Tibial nerve (tissue), 4 donors: ENCODE measurements at places on chromosomes 6 and 20. TPM values are rescaled to one million over a fixed set of nuclear protein-coding genes. Genes with fewer than 3 reads are reported as not detected.

DNA sequence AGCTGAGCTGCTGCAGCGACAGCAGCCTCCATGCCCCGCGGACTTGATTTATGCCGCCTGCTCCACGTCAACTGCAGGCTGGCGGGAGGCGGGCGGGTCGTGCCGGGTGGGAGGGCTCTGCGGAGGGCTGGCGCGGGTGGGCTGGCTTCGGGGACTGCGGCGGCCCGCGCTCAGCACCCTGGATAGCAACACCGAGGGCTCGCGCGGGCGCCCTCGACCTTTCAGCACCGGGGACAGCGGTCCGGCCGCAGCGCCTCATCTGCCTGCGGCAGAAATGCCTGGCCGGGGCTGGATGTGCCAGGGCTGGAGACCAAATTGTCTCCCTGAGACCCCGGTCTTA lies 792 bp downstream of the SNAP25 start:
- no peak overlapping the region for H3K4me3 ChIP-seq

GRCh38 chr20:1983301-1983700 lies 10.6 kb downstream of the PDYN start:
- no peaks in the 10 kb centered on the region for H3K27me3 ChIP-seq
- H3K4me3 ChIP-seq, result no peak overlapping the region
- no peaks in the 10 kb centered on the region for H3K4me1 ChIP-seq
- DNase-seq, result no peak
- H3K27ac ChIP-seq, result no peak overlapping the region

DNA sequence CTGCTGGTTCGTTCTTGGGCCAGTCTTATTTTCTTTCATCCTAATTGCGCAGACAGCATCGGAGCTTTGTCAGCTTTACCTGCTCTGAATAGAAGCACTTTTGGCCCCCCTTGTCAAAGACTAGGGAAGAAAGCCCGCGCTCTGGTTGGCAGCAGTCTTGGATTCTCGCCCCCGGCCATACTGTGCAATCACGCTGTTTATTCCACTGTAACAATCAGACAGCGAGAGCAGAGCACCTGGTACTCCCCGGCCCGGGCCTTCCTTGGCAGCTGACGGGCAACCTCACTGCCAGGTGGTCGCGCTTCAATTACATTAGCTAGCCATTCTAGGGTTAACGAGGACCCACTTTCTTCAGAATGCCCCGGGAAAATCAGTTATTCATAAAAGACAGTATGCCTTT lies 72.6 kb downstream of the INSM1 start:
- no peak for DNase-seq
- no peaks in the 10 kb centered on the region for H3K36me3 ChIP-seq
- H3K4me3 ChIP-seq, result no peak overlapping the region
- no peaks in the 10 kb centered on the region for H3K27me3 ChIP-seq

GRCh38 chr6:30463242-30463641 lies 26.1 kb upstream of the HLA-E start:
- H3K36me3 ChIP-seq, result no peaks in the 10 kb centered on the region
- no peaks in the 10 kb centered on the region for H3K4me1 ChIP-seq
- no peak for DNase-seq
- peaks cover 6% of the 10 kb centered on the region for H3K27me3 ChIP-seq
- H3K27ac ChIP-seq, result no peak overlapping the region
- no peak overlapping the region for H3K4me3 ChIP-seq

GRCh38 chr6:157498817-157499216 lies 117.8 kb downstream of the ZDHHC14 start:
- H3K4me1 ChIP-seq, result peaks cover 4% of the 10 kb centered on the region
- DNase-seq, result no peak
- no peak overlapping the region for H3K27ac ChIP-seq
- H3K27me3 ChIP-seq, result no peaks in the 10 kb centered on the region
- no peaks in the 10 kb centered on the region for H3K36me3 ChIP-seq

GRCh38 chr6:109446541-109446940 lies 6.0 kb downstream of the SMPD2 start:
- DNase-seq, result no peak
- no peak overlapping the region for H3K27ac ChIP-seq
- peaks cover 5% of the 10 kb centered on the region for H3K4me1 ChIP-seq
- H3K27me3 ChIP-seq, result no peaks in the 10 kb centered on the region
- H3K36me3 ChIP-seq, result peaks cover 87% of the 10 kb centered on the region
- H3K4me3 ChIP-seq, result no peak overlapping the region

DNA sequence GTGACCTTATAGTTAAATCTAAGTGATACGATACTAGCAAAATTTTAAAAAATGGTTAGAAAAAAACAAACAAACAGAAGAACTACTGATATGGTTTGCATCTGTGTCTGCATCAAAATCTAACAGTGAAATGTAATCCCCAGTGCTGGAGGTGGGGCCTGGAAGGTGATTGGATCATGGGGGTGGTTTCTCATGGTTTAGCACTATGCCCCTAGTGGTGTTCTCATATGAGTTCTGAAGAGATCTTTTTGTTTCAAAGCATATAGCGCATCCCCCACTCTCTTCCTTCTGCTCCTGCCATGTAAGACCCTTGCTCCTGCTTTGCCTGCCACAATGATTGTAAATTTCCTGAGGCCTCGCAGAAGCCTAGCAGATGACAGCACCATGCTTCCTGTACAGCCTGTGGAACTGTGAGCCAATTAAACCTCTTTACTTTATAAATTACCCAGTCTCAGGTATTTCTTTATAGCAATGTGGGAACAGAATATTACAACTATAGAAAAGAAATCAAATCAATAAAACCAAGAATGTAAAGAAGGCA lies 5.4 kb downstream of the FBXL4 start:
- peaks cover 8% of the 10 kb centered on the region for H3K4me1 ChIP-seq
- no peak overlapping the region for H3K27ac ChIP-seq

GRCh38 chr6:10686901-10687300 lies 7.5 kb downstream of the C6orf52 start:
- H3K4me3 ChIP-seq, result no peak overlapping the region
- H3K27me3 ChIP-seq, result no peaks in the 10 kb centered on the region
- no peak for DNase-seq

DNA sequence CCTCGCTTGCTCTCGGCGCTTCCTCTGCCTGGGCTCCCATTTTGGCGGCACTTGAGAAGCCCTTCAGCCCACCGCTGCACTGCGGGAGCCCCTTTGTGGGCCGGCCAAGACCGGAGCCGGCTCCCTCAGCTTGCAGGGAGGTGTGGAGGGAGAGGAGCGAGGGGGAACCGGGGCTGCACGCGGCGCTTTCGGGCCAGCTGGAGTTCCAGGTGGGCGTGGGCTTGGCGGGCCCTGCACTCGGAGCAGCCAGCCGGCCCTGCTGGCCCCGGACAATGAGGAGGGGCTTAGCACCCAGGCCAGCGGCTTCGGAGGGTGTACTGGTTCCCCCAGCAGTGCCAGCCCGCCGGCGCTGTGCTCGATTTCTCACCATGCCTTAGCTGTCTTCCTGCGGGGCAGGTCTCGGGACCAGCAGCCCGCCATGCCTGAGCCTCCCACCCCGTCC lies 10.2 kb upstream of the SRPK1 start:
- no peaks in the 10 kb centered on the region for H3K36me3 ChIP-seq
- no peak for DNase-seq
- peaks cover 8% of the 10 kb centered on the region for H3K27me3 ChIP-seq
- no peaks in the 10 kb centered on the region for H3K4me1 ChIP-seq

DNA sequence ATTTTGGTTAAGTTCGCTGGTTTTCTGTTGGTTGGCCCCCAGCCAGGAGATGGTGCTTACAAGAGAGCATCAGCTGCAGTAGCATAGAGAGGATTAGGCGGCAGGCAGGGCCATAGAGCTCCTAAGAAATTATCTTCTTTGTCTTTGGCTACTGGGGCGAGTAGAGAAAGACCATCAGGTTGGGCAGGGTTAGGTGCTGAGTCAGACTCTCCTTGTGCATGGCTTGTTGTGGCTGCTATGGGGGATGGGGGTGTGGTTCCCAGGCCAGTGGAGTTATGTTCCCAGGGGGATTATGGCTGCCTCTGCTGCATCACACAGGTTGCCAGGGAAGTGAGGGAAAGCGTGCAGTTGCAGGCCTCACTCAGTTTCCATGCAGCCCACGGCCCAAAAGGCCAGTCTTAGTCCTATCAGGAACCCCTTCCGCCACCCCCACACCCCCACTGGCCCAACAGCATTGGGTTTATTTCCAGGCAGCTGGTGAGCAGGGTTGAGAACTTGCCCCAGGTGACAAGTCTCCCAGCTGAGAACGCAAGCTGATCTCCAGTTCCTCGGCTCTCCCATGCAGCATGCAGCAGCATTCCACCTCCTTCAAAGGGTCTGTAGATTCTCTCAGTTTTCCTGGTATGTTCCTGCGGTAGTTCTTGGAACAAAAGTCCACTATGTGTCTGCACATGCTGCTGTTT lies 243.7 kb downstream of the UTRN start:
- no peak overlapping the region for H3K27ac ChIP-seq
- DNase-seq, result no peak
- H3K27me3 ChIP-seq, result no peaks in the 10 kb centered on the region
- no peaks in the 10 kb centered on the region for H3K4me1 ChIP-seq
- H3K36me3 ChIP-seq, result peaks cover 7% of the 10 kb centered on the region

DNA sequence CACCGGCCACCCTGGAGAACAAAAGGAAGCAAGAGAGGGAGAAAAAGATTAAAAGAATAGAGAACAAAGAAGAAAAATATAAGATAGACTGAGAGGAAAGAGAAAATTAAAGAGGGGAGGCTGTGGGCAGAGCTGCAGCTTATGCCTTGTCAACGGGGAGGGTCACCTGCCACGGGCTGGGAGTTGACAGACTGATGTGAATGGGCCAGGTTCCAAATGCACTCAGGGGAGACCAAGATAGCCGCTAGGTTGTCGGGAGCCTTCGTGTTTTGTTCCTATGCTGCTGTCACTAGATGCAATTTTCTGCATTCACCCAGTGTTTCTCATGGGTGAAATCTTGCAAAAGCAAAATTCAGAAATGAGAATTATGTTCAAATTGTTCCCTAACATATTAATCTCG lies 119.6 kb upstream of the MTHFD1L start:
- H3K27ac ChIP-seq, result no peak overlapping the region
- H3K27me3 ChIP-seq, result no peaks in the 10 kb centered on the region
- peaks cover 2% of the 10 kb centered on the region for H3K4me1 ChIP-seq
- no peak overlapping the region for H3K4me3 ChIP-seq
- no peak for DNase-seq

GRCh38 chr20:11452326-11452725 lies 465.4 kb upstream of the BTBD3 start:
- H3K4me3 ChIP-seq, result no peak overlapping the region
- peaks cover 5% of the 10 kb centered on the region for H3K4me1 ChIP-seq
- no peak for DNase-seq
- H3K27me3 ChIP-seq, result no peaks in the 10 kb centered on the region

GRCh38 chr6:33613795-33614168 lies 7.3 kb upstream of the ITPR3 start:
- no peaks in the 10 kb centered on the region for H3K27me3 ChIP-seq
- no peak for DNase-seq
- peak overlapping the region; percentile 94 for H3K27ac ChIP-seq
- H3K4me3 ChIP-seq, result no peak overlapping the region
- H3K4me1 ChIP-seq, result peaks cover 57% of the 10 kb centered on the region

DNA sequence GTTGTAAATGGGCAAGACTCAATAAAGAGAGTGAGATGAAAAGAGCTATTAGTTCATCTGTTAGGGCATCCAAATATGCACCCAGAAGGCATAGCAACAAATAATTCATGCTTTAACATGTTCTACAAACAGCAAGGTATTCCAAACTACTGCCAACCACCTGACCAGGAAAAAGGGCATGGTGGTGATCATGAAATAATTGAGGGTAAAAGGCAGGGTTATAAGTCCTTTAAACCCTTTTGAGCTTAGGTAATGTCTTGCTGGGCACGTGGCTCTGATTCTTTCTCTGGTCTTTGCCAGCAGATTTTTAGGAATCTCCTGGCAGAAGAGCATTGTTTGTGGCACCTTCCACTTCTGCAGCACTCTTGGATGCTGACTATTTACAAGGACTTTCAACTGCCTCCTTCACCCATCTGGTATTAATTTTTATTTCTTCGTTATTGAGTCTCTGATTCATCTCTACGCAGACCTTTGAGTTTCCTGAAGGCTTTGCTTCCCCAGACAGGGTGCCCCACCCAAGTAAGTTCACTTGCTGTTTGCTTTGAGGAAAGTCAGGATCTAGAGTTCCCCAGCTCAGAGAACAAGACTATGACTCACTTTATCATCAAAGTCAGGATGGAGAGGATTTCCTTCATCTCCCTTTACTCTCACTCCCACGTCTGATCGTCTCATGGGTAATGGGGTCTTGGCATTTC lies 83.4 kb upstream of the NEDD9 start:
- H3K27ac ChIP-seq, result no peak overlapping the region
- no peaks in the 10 kb centered on the region for H3K36me3 ChIP-seq

DNA sequence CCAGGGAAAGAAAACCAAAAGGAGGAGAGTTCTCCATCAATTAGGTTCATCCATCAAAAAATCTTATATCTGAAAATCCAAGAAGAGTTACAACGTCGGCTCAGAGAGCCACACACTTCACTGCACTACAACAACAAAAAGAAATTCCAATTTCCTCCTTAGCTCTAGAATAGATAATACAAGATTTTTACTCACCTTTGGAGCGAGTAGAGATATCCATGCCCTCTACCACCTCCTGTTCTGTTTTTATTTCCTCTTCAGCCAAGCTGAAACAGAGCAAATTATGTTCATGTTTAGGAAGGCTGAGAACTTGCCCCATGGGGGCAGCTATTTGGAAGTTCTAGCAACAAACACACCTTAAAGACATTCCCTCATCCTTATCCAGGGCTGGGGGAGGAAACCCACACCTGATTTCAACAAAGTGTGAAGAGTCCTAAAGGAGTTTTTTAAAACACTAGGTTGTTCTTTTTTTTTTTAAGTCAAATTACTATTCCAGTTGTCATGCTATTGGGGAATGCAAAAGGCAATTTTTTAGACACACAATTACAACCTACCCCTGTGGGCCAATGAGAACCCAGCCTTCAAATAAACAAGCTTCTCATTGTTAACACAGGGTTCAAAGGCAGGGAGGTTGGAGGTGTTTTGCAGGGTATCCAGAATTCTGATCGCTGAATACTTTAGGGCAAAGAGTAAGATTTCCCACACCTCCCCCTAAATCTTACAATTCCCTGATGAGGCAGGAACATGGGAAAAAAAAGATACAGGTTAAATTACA lies 8.7 kb downstream of the ZMYND8 start:
- no peak overlapping the region for H3K4me3 ChIP-seq
- DNase-seq, result no peak
- H3K27me3 ChIP-seq, result no peaks in the 10 kb centered on the region

DNA sequence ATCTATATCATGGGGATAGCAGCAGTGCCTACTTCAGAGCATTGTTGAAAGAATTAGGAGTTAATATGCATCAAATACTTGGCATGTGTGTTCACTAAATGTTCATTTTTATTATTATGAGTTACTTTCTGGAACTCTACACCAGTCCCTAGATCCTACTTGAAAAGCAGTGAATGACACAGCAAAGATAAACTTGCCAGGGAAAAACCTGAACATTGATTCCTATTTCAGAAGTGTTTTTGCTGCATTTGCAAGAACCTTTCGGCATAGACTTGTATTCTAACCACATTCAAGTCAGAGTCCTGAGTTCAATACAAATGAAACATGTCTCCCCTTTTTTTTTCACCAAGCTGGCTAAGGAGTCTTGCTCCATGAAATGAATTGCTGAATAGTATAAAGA lies 187.4 kb upstream of the TAB2 start:
- H3K4me1 ChIP-seq, result no peaks in the 10 kb centered on the region
- DNase-seq, result no peak
- no peaks in the 10 kb centered on the region for H3K27me3 ChIP-seq

Gene HTR1B
- total RNA-seq, result 0.44 TPM

Gene DEF6
- total RNA-seq, result 7.1 TPM

Gene ELOVL5
- 74.9 TPM for total RNA-seq

Gene BEND6
- total RNA-seq, result 4.2 TPM

Gene PTCHD4
- 4.2 TPM for total RNA-seq

Gene MEI4
- not detected for total RNA-seq

Gene RAMACL
- 9.6 TPM for total RNA-seq

Gene PPP1R3D
- total RNA-seq, result 7.2 TPM

Gene PM20D2
- total RNA-seq, result 28.2 TPM

Gene ZGPAT
- total RNA-seq, result 27.5 TPM

Gene CRIP3
- total RNA-seq, result 6.1 TPM

Gene SNAP25
- total RNA-seq, result 0.39 TPM
